ENCODE measurements at places on chromosomes 1 and 21.

GRCh38 chr1:27940297-27940696 lies 5.5 kb downstream of the SMPDL3B start:
- no peak for ATAC-seq

DNA sequence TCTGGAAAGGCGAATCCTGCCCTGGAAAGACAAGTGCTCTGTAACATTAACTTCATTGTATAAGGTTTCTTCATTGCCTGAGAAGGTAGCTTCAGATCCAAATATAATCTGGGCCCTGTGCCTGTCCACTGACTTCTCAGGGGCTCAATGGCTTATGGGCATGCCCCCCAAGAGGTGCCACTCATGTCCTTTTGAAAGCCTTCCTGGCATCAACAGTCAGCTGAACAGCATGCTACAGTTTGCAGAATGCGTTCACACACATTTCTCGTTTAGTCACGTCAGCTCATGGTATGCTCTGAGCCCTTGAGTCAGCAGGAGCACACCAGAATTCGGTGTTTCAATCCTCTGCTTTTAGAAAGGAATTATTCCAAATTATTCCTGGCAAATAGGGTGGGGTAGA lies 23.8 kb downstream of the TMCC2 start:
- no peak for ATAC-seq

GRCh38 chr1:246587606-246588005 lies 21.4 kb downstream of the CNST start:
- ATAC-seq, result no peak

DNA sequence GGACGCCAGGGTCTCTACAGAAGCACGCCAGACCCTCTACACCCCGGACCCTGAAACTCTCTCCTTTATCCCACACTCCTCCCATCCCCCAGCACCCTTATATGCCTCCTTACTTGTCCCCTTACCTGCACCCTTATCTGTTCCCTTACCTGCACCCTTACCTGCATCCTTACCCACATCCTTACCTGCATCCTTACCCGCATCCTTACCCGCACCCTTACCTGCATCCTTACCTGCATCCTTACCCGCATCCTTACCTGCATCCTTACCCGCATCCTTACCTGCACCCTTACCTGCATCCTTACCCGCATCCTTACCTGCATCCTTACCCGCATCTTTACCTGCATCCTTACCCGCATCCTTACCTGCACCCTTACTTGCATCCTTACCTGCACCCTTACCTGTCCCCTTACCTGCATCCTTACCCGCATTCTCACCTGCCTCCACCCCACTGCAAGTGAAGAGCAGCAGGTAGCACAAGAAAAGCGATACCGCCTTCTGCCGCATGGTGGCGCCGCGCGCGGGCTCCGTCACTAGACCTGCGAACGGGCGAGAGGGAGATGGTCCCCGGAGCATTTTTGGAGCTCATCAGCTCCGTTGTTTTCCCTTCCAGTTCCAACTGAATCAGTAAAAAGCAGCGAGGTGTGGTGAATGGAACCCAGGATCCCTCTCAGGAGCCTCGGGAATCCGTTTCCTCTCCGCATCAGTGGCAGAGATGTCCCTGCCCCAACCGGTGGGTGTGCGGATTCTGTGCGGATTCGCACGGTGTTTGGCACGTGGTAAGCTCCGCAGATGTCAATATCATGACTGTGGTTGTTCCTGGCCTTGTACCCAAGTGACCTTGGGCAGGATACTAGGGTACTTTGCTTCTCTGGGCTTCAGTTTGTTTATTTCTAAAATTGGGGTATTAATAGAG lies 2.9 kb downstream of the IFI6 start:
- ATAC-seq, result no peak

GRCh38 chr1:210377731-210378333 lies 49.1 kb downstream of the HHAT start:
- no peak for ATAC-seq

DNA sequence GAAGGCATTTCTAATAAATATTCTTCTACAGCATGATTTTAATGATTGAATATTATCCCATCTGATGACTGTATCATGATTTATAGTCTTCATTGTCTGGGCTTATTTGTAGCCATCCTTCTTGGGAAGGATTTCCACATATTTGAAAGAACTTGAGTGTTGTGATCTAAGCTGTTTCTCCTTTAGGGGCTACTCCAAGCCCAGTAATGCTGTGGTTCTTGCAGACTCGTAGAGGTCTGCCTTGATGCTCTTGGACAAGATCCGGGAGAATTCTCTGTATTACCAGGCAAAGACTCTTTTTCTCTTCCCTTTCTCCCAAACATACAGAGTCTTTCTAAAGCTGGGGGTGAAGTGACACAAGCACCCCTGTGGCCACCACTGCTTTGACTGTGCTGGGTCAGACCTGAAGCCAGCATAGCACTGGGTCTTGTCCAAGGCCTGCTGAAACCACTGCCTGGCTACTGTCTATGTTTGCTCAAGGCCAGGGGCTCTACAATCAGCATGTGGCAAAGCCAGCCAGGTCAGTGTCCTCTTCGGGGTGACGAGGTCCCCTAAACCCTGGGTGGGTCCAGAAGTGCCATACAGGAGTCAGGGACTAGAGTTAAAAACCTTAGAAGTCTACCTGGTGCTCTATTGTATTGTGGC lies 107.4 kb downstream of the GIPC2 start:
- ATAC-seq, result no peak

- peak; percentile 90 for ATAC-seq
Measured at GRCh38 chr21:39125752-39126485, 57.3 kb downstream of the PSMG1 start.

- peak; percentile 99 for ATAC-seq
Measured at GRCh38 chr1:65979136-65980044, 186.7 kb downstream of the PDE4B start.

DNA sequence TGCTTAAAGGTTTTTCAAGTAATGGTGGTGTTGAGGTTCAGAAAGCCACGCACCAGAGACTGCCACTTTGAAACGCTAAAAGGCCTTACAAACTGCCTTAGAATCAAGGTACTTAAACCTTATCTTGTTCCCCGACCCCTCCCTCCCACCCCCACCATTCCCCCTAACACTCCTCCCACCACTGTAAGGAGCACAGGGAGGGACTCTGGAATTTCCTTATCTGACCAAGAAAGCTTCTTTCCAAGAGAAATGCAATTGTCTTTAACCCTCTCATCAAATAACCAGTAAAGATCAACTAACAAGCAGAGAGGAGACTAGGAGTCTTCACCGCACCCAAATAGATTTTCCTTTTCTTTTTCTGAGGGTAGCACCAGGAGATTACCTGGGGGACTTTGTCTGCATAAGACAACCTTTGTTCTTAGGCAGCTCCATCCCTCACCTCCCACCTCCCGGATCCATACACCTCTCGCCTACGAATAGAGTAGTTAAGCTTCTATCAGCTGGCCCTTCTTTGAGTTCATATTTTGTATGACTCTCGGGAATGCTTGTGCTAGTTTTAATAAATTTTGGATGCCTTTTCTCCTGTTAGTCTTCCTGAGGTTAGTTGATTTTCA lies 137.7 kb upstream of the ADGRL2 start:
- ATAC-seq, result no peak

GRCh38 chr1:178664278-178664677 lies 60.8 kb upstream of the RALGPS2 start:
- no peak for ATAC-seq

- no peak for ATAC-seq
Measured at GRCh38 chr1:95021805-95022643, 50.7 kb downstream of the ALG14 start.

- no peak for ATAC-seq
Measured at GRCh38 chr21:42597487-42598158, 55.8 kb upstream of the PDE9A start.

GRCh38 chr1:94178901-94179300 lies 58.0 kb upstream of the ABCA4 start:
- ATAC-seq, result no peak

DNA sequence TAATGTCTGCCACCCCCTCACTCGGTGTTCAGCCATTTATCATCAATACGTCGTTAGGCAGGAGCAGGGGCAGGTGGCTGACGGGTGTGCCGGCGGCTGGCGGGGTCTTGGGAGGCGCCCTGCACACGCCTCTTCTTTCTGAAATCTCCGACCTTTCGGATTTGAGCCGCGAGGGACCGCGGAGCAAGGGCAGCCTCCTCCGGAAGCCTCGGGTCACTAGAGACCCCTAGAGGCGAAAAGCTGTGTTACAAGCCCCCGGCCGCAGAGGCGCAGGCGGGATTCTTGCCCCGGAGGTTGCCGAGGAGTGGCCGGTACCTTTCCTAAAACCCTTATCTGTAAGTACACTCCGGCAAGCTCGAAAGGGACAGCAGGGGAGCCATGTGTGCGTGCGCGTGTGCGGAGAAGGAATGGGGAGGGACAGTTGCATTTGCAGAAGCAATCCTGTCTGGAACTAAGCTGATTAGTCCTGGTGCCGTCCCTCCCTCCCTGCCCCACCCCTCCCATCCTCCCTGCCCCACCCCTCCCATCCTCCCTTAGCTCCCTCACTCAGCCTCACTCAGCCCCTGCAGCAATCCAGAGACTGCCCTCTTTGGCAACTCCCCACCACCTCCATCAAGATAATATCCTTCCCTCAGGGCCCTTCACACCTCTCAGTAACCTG lies 11.0 kb downstream of the BRINP2 start:
- peak; percentile 79 for ATAC-seq

DNA sequence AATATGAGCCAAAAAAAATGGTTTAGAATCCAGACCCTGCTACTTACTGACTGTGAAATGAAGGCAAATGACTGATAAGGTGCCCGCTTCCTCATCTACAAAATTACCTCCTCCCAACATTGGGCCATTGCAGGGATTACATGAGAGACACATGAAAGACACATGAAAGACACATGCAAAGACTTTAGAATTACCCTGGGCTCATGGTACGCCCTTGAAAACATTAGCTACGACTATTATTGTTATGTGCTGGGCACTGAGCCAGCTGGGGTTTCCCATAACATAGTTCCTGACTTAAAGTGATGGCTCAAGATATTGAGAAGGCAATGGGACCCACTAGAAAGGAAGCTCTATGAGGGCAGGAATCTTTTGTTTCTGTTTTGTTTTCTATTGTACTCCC lies 43.7 kb upstream of the KANK4 start:
- no peak for ATAC-seq

DNA sequence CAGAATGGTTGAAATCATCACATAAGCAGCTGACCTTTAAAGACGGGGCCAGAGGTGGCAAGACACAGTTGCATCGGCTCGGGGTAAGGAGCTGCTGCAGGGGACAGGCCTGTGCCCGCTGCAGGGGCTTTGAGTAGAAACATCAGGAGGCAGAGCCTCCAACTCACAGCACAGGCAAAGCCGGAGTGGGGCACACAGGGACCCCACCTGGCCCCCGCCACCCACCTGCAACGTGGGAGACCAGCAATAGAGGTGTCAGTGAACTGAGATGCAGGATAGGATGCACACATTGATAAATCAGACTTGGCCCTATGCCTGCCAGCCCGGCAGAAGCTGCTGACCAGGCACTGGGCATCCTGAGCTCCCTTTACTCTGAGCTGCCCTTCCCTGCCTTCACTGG lies 257.2 kb downstream of the NPHP4 start:
- no peak for ATAC-seq

DNA sequence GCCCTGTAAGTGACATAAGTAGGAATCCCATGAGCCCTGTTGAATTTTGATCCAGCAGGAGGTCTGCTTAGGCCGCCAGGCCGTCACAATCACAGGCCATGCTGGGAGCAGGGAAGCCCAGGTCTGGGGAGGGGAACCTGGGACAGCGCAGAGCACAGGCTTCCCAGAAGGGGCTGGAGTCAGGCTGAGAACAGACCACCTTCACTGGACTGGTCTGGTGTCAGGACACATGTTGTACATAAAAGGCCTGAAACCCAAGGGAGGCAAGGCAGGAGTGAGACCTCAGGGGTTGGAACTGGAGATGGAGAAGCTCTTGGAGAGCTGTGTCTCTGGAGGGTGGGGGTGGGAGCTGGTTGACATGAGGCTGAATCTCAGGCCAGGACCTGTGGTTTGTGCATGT lies 63.3 kb upstream of the ARTN start:
- no peak for ATAC-seq

DNA sequence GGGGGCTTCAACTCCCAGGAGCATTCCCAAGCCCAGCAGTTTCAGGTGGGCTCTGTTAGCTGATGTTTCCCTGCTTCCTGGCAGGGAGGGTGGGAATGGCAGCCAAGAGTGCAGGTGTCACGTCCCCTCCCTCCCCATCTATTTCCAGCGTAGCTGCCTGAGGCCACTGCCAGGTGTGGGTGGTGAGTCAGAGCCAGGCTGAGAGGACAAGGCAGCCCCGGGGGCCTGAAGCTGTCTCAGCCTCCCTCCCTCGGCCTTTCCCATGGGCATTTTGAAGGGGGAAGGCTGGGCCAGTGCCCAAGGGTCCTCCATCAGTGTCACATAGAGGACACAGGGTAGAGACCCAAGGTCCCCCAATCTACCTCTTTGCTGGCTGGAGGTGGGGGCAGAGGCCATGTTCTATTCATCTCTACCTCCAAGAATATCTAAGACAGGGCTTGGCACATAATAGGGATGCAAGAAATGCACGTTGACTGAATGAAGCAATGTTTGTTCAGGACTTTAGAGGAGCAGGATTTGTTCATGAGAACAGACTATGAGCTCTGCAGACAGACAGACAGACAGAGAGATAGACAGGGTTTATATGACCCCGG lies 34.4 kb upstream of the ID3 start:
- no peak for ATAC-seq

GRCh38 chr1:115977499-115978258 lies 1.4 kb downstream of the SLC22A15 start:
- ATAC-seq, result no peak

- no peak for ATAC-seq
Measured at GRCh38 chr1:56227886-56228285, 351.5 kb downstream of the PLPP3 start.

DNA sequence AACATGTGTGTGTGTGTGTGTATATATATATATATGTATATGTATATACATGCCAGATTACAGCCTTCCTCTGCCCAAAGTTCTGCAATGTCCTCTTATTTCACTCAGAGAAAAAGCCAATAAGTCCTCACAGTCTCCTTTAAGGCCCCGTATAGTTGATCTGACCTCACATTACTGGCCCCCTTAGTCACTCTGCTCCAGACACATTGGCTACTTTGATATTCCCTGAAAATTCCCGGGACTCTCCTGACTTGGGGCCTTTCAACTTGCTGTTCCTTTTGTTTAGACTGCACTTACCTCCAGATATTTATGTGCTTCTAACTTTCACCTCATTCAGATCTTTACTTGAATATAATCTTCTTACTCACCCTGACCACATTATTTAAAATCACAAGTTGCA lies 4.2 kb upstream of the BSDC1 start:
- ATAC-seq, result no peak

DNA sequence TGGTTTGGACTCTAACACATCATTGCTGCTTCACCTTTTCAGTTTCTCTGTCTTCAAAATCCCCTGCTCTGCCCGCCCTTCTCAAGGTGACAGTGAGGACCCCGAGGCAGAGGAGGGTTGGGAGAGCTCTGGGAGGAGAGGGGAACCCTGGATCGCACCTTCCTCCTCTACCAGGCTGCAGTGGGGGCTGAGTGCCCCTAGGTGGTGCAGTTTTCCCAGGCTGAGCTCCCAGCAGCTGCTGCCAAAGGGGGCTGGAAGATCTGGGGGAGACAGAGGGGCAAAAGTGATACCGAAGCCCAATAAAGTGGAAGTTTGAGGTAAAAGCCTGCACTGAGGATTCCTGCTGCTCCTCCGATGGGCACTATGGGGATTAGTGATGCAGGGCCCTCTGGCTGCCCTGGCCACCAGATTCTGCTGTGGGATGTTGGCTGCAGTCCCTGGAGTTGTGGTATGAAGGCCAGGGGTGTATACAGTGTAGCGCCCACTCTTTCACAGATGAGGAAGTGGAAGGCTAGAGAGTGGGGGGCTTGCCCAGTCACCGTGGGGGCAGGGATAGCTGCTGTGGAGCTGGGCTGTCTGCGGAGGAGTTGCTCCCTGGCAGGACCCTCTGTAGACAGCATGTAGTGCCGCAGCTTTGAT lies 40.7 kb upstream of the SCMH1 start:
- ATAC-seq, result peak; percentile 42

- ATAC-seq, result no peak
Measured at GRCh38 chr1:234597894-234598293, 12.1 kb downstream of the IRF2BP2 start.
